ENCODE measurements at places on chromosomes 3 and 15.

GRCh38 chr3:165279471-165279870 lies 83.3 kb upstream of the SLITRK3 start:
- DNase-seq, result no peak

GRCh38 chr3:32186097-32186496 lies 52.4 kb upstream of the CMTM8 start:
- DNase-seq, result no peak

GRCh38 chr3:187011915-187012314 lies 81.6 kb downstream of the ST6GAL1 start:
- DNase-seq, result no peak

GRCh38 chr15:47158573-47158972 lies 558.7 kb upstream of the SEMA6D start:
- DNase-seq, result no peak

DNA sequence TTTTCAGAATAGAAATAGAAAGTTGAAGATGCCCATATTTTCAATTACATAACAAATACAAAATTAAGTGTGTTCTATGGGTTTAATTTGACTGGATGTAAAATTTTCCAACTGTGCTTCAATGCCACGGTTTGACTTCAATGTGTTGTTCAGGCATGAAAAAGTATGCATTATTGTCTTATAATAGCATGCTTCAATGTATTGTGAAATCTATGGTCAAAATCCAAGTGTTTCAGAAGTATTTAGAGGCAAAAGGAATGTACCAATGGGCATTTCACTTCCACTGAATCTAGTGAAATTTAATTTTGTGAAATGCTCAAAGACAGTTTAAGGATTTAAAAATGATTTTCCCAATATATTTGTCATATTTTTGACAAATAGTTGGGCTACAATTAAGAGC lies 16.0 kb downstream of the NEK10 start:
- DNase-seq, result no peak

All from SK-MEL-5 (cell line).